ENCODE measurements at places on chromosomes 5 and 9.

GRCh38 chr9:10173561-10173960 is 439.2 kb downstream of the PTPRD start:
- no peak for DNase-seq

DNA sequence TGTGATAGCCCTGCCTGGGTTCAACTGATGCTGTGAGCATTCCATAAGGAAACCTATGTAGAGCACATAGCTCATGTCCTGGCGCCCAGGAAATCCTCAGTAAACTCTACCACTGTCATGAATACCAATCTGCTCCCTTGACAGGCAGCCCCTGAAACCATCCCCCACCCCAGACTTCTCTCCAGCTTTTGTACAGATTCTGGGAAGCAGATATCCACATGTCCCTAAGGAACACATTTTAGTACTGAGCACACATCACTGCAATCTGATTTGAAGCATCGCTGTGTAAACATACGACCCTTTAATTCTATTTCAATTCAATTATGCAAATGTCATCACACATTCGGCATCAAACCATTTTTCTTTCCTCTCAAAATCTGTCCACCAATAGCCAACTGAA is 89.5 kb upstream of the FSTL4 start:
- no peak for DNase-seq

DNA sequence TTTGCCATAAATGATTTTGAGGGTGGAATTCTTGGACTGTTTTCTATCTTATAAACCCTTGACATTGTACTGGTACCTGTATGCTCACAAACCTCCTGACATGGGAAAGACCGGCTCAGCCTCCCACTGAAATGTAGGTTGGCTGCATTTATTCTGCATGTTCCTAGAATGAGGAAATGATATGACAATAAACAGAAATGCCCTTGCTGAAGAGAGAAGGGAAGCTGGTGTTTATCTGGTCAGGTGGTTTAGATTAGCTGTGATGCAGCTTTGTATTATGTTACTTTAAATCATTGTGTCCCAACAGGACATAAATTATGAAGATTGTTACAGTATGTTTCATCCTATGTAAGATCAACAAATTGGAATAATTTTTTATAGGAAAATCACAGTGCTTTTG is 23.1 kb upstream of the CATSPER3 start:
- DNase-seq: no peak

DNA sequence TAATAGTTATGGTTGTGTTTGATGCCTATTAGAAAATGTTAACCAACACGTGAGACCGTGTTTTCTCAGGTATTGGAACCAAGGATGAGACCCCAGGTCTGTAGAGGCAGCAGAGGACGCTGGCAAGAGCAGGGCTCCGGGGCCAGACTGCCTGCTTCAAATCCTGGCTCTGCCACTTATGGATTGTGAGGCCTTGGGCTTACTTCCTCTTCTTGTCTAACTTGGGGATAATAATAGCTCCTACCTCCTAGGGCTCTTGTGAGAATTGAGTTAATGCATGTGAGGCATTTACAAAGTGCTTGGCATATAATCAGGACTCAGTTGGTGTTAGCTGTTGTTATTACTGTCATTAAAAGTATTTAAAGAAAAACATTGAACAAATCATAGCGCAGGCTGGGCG is 85.5 kb upstream of the PITX1 start:
- DNase-seq: no peak

- no peak for DNase-seq
Measured at GRCh38 chr5:59358005-59358861, 535.3 kb downstream of the PDE4D start.

DNA sequence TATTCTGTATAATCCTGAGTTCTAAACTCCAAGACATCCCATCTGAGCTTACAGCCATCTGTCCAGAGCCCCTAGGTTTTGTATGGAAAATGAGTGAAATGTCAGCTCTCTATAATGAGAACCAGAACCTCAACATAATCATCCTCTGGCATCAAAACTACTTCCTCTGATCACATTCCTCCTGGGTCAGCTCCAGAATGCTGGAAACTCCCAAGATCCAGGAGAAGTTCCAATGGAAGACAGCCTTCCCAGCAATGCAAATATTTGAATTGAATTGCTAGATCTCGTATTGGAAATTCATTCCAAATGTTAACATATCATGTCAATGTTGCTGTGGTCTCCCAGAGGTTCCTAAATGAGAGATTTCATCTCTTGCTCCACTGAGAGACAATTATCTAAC is 23.8 kb downstream of the C9 start:
- DNase-seq: no peak

- DNase-seq: no peak
Measured at GRCh38 chr5:60492958-60493357, 207.0 kb downstream of the DEPDC1B start.

GRCh38 chr5:73596705-73597328 is 29.2 kb upstream of the ARHGEF28 start:
- DNase-seq: peak; percentile 10

DNA sequence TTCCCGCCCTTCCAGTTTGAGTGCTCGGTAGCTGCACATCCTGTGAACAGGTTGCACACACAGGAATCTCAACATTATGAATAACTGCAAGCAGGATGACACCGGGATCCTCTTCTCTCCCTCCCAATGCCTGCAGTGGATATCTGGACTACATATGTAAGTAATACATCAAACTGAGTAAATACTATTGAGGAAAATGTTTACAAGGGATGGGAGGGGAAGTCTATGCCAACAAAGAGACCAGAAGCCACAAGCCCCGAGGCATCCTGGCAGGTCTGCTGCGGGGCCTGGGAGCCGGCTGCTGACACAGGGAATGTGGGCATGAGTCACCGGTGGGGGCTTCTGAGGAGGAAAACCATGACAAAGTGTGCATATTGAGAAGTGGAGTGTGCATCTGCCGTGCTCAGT is 8.6 kb upstream of the ANKRD33B start:
- no peak for DNase-seq

GRCh38 chr5:108003178-108003577 is 332.4 kb upstream of the EFNA5 start:
- no peak for DNase-seq

GRCh38 chr9:128215491-128216409 is 12.6 kb downstream of the DNM1 start:
- DNase-seq: no peak

- no peak for DNase-seq
Measured at GRCh38 chr5:163790497-163790896, 285.1 kb downstream of the MAT2B start.

GRCh38 chr5:178625679-178626483 is 969 bp downstream of the CLK4 start:
- no peak for DNase-seq

DNA sequence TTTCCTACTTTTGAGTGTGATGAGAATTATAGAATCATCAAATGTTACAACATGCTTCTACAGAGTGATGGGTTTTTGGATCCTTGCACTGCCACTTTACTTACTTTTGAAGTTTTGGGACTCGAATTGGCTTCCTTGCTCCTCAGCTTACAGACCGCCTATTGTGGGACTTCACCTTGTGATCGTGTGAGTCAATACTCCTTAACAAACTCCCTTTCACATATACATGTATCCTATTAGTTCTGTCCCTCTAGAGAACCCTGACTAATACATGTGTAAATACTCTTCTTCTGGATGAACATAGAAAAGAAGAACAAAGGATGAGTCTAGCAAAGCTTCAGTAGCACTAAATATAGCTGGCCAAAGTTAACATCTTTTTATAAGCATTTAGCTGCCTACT is 98.7 kb upstream of the PDE4D start:
- no peak for DNase-seq

- DNase-seq: peak; percentile 32
Measured at GRCh38 chr5:139637438-139638089, 10.6 kb upstream of the CXXC5 start.

Data from NCI-H2029 treated with DMSO at 0.1 percent for 48 hours (cell line).